ENCODE measurements at places on chromosomes 11 and 22.

- no peak for DNase-seq
These were observed 5.2 kb downstream of the MRGPRE start for GRCh38 chr11:3226846-3227567.

- no peak for DNase-seq
These were observed 239.0 kb upstream of the CCDC179 start for GRCh38 chr11:23099256-23099655.

DNA sequence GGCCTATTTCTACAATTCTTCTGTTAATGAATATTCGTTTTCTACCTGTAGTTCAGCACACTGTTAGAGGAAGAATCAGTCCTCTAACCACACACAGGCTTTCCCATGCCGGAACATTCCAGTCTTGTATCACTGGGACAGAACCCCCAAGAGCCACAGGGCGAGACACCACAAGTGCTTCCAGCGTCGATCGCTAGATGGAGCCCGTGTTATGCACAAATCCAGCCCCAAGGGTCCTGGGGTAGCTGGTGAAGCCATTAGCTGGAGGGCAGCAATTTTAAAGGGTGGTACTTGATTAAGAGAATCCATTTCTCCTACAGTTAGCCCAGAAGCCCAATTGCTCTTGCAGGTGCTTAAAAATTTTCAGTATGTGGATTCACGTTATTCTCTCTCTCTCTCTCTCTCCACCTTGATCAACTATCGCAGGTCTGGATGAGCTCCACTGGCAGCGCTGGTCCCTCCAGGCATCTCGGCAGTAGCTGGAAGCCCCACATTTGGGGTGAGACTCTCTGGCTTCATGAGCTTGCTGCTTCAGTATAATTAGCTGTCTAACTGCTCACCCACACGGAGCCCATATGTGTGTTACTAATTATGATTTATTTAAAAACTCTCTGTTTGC is 148.2 kb upstream of the SNX19 start:
- DNase-seq: peak; percentile 46

- DNase-seq: no peak
These were observed 47.9 kb upstream of the ARHGAP42 start for GRCh38 chr11:100639140-100639539.

- DNase-seq: no peak
These were observed 3.0 kb downstream of the SLC36A4 start for GRCh38 chr11:93194673-93195291.

- DNase-seq: no peak
These were observed 10.8 kb upstream of the RAC2 start for GRCh38 chr22:37254867-37255233.

DNA sequence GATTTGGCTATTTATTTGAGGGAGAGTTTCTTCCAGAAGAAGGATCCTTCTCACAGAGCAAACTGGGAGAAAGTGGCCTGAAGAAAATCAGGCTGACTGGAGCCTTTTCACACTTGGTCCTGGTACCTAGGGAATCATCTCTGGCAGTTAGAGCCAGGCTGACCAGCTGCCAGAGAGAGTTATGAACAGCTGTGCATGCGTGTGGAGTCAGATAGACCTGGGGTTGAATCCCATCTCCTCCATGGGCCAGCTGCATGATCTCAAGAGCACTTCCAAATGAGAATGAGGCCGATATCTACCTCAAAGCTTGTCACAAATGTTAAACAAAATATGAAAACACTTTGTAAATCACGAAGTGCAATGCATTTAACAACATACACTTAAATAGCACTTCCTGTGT is 390.0 kb downstream of the TENM4 start:
- DNase-seq: no peak

- no peak for DNase-seq
These were observed 123.3 kb upstream of the B3GAT1 start for GRCh38 chr11:134535029-134536025.

DNA sequence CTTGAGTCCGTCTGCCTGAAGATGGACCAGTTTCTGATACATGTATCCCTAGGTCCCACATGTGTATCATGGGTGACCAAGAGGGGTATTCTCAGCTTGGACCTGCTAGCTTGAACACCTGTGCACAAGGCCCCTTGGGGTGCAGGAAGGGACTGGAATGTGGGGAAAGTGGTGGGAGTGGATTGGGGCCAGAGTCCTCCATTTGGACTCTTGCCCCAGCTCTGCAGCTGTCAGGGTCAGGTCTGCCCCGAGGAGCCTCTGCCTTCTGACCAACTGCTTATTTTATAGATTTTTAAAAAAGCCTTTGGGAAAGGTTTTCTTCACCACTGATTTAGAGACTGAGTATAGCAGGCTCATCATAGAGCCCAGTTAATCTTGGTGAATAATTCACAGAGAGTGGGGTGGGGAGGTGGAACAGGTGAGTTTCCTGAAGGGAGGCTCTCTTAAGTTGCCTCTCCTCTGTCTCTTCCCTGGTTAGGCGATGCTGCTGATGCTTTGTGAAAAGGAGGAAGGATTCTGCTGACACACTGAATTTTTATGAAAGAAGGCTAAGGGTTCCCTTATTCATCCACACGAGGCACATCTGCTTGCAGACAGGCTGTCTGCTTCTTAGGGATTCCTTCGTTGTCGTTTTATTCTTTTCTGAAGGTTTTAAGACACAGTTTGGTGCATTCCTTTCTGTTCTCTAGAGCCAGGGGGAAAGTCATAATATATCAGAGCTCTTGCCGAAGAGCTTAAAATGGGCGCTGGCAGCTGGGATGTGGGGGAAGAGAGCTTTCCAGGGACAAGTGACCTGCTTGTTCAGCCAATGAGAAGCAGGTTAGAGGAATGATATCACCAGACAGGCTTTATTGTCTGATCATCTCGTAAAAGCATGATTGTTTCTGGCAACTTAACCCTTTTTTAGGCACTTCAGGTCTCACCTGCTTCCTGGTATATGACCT is 19.9 kb downstream of the TRIM44 start:
- DNase-seq: no peak

DNA sequence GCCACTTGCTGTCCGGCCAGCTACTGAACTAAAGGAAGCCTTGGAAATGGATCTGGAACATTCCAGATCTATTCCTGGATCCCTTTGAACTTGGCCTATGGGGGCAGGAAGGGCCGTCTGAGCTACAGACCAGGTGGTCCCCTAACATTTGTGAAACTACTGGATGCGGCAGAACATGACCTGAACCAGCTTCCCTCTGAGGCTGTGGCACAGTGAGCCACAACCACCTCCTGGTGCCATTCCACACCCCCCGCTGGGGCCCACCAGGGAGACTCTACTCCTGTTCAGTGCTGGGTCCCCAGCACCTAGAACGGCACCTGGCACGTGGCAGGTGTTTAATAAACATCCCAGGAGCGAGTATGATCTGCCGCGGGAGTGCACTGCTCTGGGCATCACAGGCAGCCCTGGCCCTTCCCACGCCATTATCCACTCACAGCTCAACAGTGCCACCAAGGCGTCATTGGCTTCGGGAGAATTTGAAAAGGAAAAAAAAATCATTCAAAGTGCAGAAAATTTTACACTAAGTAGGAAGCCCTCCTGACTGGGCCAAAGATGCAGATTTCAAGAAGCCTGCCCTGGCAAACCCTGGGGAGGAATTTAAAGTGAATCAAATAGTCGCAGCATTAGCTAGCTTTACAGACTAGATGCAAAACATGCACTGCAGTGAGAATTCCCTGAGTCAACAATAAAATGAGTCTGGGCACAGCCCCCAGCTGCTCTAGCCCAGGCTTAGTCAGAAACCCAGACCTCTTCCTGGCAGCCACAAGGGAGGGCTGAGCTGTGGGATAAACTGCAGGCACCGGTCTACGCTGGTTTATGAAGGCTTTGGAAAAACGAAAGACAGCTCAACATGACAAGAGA is 14.3 kb upstream of the EFCAB6 start:
- peak; percentile 36 for DNase-seq

DNA sequence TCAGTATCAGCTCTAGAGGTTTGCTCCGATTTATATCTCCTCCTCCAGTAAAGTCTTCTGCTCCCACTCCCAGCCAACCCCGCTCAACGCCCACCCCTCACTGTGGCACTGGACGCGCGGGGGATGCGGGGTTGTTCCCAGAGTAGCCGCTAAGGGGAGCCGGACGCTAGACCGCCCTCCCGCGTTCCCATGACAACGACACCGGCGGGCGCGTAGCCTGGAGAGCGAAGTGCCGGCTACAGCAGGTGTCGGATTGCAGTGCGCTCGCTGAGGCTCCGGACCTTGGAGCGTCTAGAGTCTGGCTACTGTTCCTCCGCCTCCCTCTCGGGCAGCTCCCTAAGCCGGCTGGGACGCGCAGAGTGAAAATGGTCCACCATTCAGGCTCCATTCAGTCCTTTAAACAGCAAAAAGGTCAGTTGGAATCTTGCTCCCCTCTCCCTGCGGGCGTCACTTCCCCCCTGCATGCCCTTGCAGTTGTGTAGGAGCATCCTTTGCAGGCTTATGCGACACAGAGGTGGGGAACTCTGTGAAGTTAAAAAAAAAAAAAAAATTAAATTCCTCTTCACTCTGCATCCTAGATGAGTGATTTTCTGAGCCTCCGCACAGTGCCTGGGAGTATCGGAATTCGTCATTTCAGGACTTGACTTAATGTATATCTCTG is at the start of gene ANO3:
ANO3 (plus strand) TSS at position 220 of the 661 bp plus-strand sequence; CDS start at position 366, 146 bp downstream.
- DNase-seq: peak; percentile 70

GRCh38 chr11:73182824-73183321 is 35.2 kb upstream of the P2RY2 start:
- no peak for DNase-seq
